Central memory CD4-positive, alpha-beta T cell (primary cell): ENCODE measurements at places on chromosomes 13 and 19.

- no peak for DNase-seq
Measured at GRCh38 chr13:38535261-38535660, 151.6 kb upstream of the FREM2 start.

DNA sequence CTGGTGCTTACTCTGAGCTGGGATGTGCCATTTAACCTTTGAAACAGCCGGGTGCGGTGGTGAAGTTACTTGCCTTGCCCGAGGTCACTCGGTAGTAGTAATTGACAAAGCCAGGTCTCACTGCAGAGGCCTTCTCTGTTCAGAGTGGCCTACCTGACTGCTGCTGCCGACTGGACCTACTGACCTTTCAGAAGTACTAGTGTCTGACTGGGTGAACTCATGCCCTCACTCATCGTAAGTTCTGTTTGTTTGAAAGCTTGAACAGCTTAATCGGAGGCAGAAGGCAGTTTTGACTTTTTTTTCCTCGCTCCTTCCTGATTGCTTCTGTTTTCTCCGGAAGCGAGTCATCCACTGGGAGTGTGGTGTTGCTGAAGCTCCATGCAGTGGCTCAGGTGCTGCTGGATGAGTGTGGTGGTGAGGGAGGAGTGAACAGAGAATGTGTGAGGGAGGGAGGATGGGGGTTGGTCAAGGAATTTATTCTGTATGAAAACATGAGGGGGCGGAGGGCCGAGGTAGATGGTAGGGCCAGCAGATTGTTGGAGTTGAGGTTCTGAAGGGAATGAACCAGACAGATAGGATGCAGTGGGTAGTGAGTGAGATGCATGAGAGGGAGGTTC is 2.7 kb downstream of the SPINT2 start:
- no peak for DNase-seq

DNA sequence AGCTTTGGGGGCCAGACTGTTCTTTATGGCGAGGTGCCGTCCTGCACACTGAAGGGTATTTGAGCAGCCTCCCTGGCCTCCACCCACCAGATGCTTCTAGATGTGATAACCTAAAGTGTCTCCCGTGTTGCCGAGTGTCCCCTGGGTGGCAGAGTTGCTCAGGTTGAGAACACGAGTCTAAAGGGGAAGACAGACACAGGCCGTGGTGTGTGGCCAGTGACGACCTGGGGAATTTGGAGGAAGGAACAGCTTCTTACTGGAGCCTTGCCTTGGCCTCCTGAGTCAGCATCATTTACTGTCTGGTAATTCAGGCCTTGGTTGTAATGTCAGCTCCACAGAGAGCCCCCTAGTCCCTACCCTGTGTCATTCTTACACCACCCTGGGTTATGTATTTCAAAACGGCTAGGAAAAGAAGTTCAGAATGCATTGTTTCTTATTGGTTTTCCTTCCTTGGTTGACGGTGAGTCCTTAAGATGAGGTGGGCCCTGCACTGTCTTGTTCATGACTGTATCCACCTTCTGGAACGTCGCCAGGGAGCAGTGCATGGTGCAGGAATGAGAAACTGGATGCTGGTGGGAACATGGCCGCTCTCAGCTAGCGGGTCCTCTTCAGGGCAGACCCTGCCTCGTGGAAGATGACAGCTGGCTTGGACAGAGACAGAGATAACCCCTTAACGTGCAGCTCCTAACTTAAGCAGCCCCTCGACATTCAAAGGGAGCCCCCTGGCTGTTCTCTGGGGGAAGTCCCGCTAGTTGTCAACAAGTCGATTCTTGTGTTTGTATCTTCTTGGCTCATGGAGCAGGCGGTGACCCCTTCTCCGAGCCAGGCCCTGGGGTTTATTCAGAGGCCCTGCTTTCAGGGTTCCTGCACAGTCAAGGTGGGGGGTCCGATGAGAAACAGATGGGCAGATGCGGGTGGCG is 7.2 kb downstream of the SIN3B start:
- no peak for DNase-seq

GRCh38 chr13:51267622-51268021 is 45.4 kb downstream of the FAM124A start:
- no peak for DNase-seq

DNA sequence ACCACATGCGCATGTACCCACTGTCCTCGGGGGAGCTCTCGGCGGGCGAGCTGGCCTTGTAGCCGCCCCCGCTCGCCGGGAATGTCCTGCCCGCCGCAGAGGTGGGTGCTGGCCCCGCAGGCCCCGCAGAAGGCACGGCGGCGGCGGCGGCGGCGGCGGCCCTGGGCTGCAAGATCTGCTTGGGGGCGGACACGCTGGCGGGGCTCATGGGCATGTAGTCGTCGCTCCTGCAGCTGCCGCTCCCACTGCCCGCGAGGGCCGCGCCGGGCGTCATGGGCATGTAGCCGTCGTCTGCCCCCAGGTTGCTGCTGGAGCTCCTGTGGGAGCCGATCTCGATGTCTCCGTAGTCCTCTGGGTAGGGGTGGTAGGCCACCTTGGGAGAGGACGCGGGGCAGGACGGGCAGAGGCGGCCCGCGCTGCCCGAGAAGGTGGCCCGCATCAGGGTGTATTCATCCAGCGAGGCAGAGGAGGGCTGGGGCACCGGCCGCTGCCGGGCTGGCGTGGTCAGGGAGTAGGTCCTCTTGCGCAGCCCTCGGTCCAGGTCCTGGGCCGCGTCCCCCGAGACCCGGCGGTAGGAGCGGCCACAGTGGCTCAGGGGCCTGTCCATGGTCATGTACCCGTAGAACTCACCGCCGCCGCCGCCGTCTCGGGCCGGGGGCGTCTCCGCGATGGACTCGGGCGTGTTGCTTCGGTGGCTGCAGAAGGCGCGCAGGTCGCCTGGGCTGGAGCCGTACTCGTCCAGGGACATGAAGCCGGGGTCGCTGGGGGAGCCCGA is 2.4 kb downstream of the IRS2 start:
- DNase-seq: no peak

DNA sequence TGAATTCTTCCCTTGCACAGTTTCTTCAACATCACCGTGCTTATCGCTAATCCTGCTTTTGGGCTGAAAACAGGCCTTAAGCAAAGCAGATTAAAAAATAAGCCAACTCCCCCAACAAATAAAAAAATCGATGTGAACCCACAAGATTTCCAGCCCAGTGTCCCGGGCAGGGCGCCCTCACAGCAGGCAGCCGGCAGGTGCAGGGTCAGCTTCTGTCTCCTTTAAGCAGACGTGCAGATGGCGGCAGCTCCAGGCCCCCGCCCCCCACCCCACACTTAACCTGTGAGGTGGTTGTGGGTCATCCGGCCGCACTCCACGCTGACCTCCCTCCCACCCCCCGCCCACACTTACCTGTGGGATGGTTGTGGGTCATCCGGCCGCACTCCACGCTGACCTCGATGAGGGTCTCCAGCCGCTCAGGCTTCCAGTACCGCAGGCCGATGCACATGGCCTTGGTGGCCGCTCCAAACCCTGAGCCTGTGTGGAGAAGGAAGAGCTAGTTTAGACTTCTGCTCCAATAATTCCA is 19.8 kb downstream of the ADPRHL1 start:
- DNase-seq: no peak

DNA sequence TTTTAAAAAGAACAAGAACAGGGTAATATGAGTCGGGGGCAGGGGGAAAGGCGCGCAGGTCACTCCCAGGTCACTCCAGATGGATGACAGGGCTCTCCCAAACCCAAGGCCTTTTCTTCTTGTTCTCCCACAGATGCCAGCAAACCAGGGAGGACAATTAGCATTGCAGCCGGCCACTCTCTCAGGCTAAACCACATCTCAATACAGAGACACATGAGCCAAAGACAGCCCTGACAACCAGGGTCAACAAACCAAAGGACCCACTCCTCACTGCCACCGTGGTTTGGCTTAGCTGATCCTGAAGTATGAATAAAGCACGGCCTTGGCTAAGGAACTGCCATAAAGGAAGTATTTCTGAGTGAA is 47.3 kb downstream of the LATS2 start:
- no peak for DNase-seq

DNA sequence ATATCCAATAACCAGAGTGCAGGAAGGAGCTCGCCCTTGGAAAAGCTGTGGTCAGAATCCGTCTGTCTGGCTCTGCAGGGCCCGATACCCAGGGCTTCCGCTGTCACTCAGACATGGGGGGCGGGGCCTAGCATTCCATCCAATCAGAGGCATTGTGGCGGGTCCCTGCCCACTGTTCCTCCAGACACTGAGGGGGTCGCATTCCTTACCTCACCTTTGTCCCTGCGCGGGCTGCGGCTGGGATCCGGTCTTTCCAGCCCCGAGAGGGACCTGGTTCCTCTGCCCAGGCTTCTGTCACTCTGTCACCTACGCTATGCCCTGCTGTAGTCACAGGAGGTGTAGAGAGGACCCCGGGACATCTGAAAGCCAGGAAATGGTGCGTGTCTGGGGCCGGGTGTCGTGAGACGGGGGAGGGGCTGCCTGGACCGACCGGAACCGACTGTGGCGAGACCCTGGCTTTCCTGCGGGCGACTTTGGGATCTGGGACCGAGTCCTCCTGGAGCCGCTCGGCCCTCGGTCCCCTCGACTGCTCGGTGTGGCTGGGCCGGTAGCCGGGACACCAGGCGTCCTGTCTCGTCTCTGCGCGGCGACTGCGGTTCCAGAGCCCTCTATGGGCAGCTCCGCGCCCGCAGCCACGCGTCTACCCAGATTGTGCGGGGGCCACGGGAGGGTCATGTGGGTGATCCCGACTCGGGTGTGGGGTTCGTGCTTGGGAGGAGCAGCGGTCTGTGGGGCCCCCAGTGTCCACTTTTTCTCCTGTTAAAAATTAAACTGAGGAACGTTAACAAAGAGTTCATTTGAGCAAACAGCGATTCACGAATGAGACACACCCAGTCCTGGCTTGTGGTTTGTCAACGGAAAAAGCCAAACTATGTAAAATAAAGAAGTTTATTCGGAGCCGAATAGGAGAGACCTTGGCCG is at the start of gene ZNF69:
Gene ZNF69 (plus strand): TSS at position 172 of the 921 bp plus-strand sequence. CDS start 142 bp downstream, at position 314.
- peak; percentile 47 for DNase-seq

DNA sequence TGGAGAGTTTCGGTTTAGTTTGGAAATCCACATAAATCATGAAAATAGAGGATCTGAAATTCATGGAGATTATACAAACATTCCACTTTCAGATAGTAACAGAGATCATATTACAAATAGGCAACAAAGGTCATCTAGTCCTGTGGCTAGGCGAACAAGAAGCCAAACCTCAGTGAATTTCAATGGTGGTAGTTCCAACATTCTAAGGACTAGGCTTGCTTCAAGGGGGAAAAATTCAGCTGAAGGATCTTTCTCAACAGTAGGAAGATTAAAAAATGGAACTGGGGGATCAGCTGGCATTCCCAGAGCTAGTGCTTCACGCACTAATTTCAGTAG is 47.0 kb downstream of the FOXO1 start:
- DNase-seq: no peak
